Natural killer cell treated with Interleukin-12 subunit alpha and Interleukin-12 subunit beta and Interleukin-15 and Interleukin-18, amount 100 ng/mL, for 72 hours (primary cell): ENCODE measurements at places on chromosomes 13 and 19.
A peak's percentile ranks its signal among the peaks of the same experiment; 100 is the strongest.

DNA sequence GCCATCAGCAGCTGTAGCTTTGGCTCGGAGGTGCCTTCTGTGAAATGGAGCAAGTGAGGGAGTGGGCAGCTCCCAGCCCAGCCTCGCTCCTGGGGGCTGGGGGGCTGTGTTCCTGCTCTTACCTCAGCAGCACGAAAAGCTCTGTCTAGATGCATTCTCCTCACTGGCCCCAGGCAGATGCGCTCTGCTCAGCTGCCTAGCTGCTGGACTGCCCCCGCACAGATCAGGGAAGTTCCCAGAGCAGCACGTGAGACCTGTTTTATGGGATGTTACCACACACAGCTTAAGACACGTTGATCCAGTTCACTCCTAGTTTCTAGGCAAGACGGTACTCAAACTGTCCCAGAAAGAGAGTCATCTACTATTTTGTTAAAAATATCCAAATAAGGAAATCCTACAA, 13.6 kb downstream of the LCP1 start:
- DNase-seq = peak; percentile 83

DNA sequence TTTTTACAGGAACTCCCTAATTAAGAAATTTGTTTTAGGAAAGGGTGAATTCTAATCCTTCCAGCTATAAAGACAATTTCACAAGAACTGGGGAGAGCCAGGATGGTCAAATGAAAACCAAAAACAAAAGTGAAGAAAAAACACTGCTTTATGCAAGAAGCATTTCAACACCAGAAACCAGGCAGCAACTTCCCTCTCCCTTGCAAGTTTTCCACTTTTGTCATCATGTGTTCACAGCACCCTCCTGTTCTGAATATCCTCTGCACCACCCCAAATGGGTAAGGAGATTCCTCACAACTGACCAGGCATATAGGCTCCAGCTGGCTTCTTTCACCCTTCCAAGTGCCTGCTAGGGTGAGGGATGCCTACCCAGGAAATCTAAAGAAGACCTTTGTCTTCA, 328.1 kb downstream of the TBC1D4 start:
- DNase-seq = no peak

DNA sequence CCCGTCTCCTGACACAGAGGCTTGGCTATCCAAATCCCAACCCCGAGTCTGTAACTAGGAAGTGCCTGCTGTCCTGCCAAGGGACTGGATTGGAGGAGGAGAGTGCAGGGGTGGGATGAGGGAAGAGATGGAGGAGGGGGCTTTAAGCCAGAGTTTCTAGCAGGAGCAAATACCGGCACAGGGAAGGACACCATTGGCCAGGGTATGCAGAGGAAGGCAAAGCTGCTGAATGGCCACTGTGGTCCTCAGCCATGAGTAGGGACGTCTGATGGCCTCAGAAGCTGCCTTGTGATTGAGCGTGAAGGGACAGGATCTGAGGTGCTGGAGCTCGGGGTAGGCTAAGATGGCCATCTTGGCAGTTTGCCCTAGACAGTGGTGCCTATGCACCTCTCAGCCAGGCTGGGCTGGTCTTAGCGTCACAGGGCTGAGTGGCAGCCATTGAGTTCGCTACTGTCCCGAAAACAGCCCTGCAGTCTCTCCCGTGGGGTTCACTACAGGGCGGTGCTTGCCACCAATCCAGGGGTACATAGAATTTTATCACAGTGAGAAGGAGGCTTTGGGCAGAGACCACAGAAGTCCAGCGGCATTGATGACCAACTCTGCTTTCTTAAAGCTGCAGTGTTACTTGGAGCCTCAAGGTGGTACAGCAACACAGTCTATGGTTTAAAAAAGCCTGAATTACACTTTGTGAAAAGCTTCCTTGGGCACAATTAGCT, 61.8 kb downstream of the AKAP11 start:
- no peak for DNase-seq

GRCh38 chr13:44648392-44649103, 72.4 kb upstream of the TSC22D1 start:
- no peak for DNase-seq

GRCh38 chr13:50915565-50915964, 6.0 kb downstream of the RNASEH2B start:
- DNase-seq = no peak

GRCh38 chr19:56983171-56983570, 136.6 kb upstream of the USP29 start:
- no peak for DNase-seq

DNA sequence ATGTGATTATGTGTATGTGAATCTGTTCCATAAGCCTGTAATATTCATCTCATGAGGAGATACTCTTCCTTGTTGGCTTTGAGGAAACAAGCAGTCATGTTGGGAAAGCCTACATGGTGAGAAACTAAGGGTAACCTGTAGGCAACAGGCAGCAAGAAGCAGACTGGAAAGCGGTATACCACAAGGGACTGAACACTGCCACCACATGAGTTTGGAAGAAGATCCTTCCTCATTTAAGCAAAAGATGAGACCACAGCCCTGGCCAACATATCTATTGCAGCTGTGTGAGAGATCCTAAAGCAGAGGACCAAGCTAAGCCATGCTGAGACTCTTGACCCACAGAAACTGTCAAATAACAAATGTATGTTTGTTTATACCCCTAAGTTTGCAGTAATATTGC, 134.8 kb downstream of the B3GLCT start:
- DNase-seq = no peak

- peak; percentile 57 for DNase-seq
Measured at GRCh38 chr19:51311351-51312257, at the start of gene IGLON5. Gene IGLON5 (plus strand): TSS chr19:51311644. CDS start chr19:51311848, 204 bp downstream.

DNA sequence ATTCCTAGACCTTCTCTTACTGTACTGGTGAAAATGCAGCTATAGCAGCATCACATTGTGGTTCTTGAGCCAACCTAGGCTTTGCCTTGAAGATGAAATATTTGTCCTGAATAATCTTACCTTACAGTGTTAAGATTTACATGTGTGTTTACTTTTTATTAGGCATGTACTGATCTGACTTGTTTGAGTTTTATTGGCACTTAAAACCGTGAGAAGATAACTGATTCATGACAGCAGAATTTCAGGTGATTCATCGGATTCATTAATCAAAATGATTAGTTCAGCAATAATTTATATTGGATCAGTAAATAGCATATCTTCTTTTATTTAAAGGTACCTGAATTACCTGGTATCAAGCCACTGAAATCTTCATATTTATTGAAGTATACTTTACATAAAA, 296.3 kb downstream of the KLF5 start:
- no peak for DNase-seq

DNA sequence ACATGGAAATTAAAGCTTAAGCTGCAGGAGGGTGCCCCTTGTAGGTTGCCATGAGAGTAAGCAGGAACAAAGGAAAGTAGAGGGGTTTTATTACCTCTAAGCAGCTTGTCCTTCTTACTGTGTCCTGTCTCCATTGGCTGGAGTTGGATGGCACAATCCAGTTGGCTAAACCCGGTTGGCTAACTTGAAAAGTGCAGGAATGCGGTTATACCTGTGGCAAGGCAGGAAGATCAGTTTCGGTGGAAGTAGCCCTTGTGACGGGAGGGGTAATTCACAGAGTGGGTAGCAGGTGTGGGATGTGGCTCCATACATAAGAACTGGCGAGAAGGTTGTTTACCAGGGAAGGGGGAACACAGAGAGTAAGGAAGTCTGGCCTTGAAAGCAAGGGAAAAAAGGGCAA, 3.2 kb downstream of the ZNF726 start:
- DNase-seq = no peak

- peak; percentile 12 for DNase-seq
Measured at GRCh38 chr13:112900226-112900600, 68.8 kb upstream of the MCF2L start.

DNA sequence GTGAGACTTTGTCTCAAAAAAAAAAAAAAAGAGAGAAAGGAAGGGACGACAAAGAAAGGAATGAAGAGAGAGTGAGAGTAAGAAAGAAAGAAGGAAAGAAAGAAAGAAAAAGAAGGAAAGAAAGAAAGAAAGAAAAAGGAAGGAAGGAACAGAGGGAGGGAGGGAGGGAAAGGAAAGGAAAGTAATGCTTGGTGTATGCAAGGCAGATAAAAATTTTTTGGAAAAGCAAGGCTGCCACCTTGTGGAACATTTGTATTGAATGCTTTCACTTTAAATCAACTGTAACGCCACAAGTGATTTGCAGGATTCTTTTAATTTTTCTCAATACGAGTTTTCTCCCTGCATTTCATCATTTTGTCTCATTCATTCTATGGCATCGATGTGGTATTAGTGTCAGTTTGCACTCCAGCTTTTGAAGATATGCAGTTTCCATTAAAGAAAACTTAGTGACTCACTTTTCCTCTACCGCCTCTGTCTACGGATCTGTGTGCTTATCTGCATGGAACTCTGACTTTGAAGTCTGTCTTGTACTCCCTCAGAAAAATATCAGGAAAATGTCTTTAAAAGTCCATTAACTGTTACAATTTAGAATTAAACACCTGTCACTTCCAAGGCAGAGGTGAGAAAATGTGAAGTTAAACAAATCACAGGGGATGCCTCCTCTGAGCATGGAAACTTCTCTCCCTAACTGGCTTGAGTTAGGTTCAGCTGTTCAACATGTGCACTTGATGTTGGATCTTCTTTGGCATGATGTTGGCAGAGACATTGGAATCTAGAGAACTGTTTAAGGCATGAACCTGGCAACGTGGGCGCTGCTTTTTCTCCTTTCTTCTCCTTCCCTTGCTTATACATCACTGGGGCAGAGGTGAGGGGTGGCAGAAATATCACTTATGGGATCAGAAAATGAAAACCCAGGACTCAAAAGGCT, 20.0 kb upstream of the ZDHHC20 start:
- peak; percentile 69 for DNase-seq

DNA sequence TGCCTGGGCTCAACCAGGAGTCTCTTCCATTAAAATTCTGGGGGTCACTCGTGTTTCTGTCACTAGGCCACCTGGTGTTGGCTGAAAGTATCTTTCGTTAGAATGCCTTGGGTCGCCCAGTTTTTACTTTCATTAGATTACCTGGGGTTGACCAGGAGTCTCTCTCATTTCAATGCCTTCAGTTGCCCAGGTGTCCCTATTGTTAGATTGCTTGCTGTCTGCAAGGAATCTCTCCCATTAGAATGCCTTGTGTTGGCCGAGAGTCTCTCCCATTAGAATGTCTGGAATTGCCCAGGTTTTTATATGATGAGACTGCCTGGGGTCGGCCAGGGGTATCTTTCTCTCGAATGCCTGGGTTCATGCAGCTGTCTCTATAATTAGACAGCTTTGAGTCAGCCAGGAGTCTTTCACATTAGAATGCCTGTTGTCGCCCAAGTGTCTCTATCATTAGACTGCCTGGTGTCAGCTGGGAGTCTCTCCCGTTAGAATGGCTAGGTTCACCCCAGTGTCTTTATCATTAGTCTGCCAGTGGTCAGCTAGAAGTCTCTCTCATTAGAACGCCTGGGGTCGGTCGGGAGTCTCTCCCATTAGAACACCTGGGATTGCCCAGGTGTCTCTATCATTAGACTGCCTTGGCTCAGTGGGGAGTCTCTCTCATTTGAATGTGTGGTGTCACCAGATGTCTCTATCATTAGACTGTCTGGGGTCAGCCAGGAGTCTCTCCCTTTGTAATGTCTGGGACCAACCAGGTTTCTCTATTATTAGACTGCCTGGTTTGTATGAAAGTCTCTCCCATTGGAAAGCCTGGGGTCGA, 1446.8 kb downstream of the UQCRFS1 start:
- no peak for DNase-seq

GRCh38 chr13:46181840-46182490, at the start of gene LCP1:
Gene LCP1 (minus strand): TSS chr13:46182177. CDS start chr13:46159662, 22,515 bp downstream.
- DNase-seq = peak; percentile 82

DNA sequence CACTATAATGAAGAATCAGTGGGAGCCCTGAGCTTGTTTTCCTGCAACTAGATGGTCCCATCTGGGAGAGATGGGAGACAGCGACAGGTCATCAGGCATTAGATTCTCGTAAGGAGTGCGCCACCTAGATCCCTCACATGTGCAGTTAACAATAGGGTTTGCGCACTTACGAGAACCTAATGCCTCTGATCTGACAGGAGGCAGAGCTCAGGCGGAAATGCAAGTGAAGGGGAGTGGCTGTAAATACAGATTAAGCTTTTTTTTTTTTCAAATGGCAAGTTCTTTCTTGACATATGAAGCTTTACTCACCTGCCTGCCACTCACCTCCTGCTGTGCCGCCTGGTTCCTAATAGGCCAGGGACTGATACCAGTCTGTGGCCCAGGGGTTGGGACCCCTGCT, 14.4 kb downstream of the CDC16 start:
- no peak for DNase-seq

GRCh38 chr19:12733369-12734214, 892 bp downstream of the TRIR start:
- DNase-seq = peak; percentile 70

GRCh38 chr19:31450696-31451095, 101.5 kb upstream of the TSHZ3 start:
- no peak for DNase-seq

- no peak for DNase-seq
Measured at GRCh38 chr13:34640179-34640992, 301.7 kb upstream of the NBEA start.
